ENCODE measurements at places on chromosomes 3 and 15. TPM values are rescaled to one million over a fixed set of nuclear protein-coding genes. Genes with fewer than 3 reads are reported as not detected.

Gene CFAP92
- 1.3 TPM for total RNA-seq

Gene IL17RB
- total RNA-seq = 8.7 TPM

Gene TP63
- 8.9 TPM for total RNA-seq

Gene GP9
- total RNA-seq = 1.2 TPM

Gene MUC20
- total RNA-seq = 15.7 TPM

Gene ST8SIA2
- 18.9 TPM for total RNA-seq

Gene LYZL4
- not detected for total RNA-seq

Gene CLDN11
- total RNA-seq = 16.8 TPM

Gene MYZAP
- total RNA-seq = 2.9 TPM

Data from camera-type eye (tissue), 1 donor.